Placental pericyte (primary cell): ENCODE measurements at places on chromosomes 5 and 9. TPM values are rescaled to one million over a fixed set of nuclear protein-coding genes. Genes with fewer than 3 reads are reported as not detected.

Gene PCDHGB4
- total RNA-seq, result 28.2 and 30.4 TPM in 2 replicates

Gene IGFBPL1
- total RNA-seq, result 0.43 TPM in 1 of 2 replicates, not detected in the other

Gene THG1L
- 16.5 and 47.7 TPM in 2 replicates for total RNA-seq

Gene GAS1
- total RNA-seq, result 10.3 and 12.6 TPM in 2 replicates

Gene PCDHGB1
- total RNA-seq, result 1.8 and 1.9 TPM in 2 replicates

Gene NEUROG1
- not detected in 2 replicates for total RNA-seq
